ENCODE measurements at places on chromosomes 4 and X.
A peak's percentile ranks its signal among the peaks of the same experiment; 100 is the strongest.

- no peak for DNase-seq
These were observed 199.3 kb downstream of the TMA16 start for GRCh38 chr4:163693776-163694175.

DNA sequence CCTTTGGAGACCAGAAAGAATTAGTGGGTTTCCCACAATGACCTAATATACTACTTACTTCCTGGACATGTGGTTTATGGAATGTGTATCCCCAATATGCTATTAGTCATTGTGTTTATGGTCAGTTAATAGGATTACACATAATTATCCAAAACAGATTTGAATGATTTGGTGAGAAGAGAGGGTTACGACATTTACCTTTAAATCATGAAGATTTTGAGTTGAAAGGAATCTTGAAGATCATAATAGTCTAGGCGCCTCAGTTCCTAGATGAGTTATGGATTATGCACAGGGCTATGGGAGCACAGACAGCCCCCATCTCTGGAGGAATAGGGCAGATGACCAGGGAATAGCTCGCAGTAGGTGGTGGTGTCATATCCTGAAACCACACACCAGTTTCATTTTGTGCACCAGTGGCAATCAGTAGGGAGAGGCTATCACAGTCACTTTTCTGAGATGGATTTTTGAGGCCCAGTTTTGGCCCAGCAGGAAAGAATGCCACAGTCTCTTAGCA lies 61.3 kb downstream of the SEPTIN11 start:
- no peak for DNase-seq

GRCh38 chr4:25844961-25845712 lies 17.7 kb downstream of the SEL1L3 start:
- DNase-seq, result no peak

- DNase-seq, result no peak
These were observed 37.4 kb downstream of the EDA2R start for GRCh38 chrX:66601522-66601921.

DNA sequence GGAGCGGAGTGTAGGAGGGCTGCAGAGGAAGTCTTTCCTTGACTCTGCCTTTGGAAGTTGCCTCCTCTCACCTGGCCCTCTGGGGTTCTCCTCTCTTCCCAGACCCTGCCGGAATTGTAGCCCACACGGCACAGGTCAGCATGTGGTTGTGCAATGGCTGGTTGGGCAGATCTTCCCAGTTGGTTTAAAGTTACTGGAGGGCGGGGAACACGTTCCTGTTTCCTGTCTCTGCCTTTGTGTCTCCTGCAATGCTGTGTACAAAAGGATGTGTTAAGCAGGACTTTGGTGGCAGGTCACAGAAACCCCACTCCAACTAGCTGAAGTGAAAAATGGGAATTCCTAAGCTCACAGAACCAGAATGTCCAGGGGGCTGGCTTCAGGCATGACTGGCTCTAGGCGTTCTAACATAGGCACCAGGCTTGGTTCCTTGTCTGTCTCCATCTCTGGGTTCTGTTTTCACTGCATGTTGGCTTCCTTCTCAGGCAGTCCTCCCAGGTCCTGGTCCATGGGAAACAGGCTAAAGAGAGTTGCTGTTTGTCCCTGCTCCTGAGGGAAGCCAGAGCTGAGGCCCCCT lies 19.9 kb downstream of the SORCS2 start:
- no peak for DNase-seq

GRCh38 chr4:162770761-162771490 lies 395.8 kb downstream of the NAF1 start:
- no peak for DNase-seq

GRCh38 chr4:156322592-156322991 lies 368.9 kb upstream of the CTSO start:
- no peak for DNase-seq

GRCh38 chrX:54891573-54891972 lies 29.1 kb upstream of the TRO start:
- peak; percentile 1 for DNase-seq

GRCh38 chr4:8144359-8144758 lies 14.3 kb downstream of the ABLIM2 start:
- DNase-seq, result no peak

Measured in germinal center (tissue), 1 donor.